Hematopoietic multipotent progenitor cell treated with erythropoietin and hydrocortisone succinate and interleukin-3 and kit ligand, for 17 days (in vitro differentiated cells): ENCODE measurements at places on chromosomes 6 and 20.
A peak's percentile ranks its signal among the peaks of the same experiment; 100 is the strongest.

GRCh38 chr6:83124553-83124952 lies 57.1 kb downstream of the DOP1A start:
- no peak for DNase-seq

DNA sequence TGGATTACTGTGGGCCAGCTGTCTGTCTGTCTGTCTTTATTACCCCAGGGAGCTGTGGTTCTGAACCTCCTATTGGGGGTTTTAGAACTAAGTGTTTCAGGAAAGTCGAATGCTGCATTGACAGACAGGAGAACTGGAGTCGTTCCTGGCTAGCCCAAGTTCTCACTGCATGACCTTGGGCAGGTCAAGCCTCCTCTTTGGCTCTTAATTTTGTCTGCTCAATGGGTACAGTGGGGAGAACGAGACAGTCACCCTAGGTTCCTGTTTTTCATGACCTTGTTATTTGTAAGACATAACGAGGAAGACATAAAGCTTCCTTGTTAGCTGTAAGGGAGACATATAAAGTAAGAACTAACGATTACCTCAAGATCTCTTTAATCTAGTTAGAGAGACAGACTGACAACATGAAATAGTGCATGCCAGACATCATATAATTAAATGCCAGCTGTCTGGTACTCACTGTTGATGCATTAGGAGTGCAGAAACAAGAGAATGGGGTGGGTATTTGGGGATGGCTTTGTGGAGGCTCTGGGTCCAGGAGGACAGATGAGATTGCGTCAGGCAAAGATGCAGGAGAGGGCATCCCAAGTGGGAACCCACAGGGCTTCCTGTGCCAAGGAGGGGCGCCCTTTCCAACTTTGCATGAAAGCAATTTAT lies 3.7 kb upstream of the CCDC167 start:
- no peak for DNase-seq

DNA sequence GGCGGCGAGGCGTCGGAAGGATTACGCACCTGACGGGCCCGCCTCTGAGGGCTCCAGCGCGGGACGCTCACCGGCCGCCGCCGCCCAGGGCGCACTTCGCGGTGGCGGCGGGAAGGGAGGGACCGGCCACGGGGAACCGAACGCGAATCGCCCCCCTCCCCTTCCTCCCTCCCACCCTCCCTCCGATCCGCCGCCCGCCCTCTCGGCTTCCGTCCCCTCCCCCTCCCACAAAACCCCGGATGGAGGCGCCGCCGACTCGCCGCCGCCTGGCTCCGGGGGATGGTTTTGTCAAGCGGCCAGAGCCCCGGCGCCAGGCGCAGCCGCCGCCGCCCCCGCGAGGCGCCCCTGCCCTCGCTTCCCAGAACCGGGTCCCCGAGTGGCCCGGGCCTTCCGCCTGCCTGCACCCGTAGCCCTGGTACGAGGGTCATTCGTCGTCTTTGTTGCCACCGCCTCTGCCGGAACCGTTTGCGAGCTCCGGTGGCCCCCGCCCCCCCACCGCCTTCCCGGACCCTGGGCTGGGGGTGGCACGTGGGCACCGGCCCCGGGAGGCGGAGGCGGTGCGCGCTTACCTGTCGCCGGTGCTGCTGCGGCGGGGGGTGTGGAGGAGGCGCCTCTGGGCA lies 398 bp downstream of the ZBTB2 start:
- no peak for DNase-seq

- DNase-seq, result no peak
These were observed 215.1 kb downstream of the PHACTR1 start for GRCh38 chr6:12931639-12932038.

DNA sequence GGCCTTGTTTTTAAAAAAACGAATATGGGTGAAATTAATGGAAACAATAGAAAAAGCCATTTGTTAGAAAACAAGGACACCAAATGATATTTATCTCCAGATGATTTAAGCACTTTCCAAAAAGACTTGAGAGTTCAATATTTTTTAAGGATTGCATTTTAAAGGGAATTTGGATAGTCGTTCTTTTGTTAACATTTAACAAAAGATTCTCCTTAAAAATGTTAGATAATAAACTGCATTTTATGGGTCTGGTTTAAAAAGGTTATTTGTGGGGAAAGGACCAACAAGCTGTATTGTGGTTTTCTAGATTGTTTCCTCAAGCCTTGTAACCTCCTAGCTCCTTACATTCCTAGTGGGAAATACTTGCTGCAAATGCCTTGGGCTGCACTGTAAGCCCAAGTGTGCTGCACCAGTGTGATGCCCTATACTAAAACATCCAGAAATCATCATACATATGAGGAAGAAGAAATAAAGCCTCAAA lies 1.5 kb upstream of the PHIP start:
- DNase-seq, result peak; percentile 34

DNA sequence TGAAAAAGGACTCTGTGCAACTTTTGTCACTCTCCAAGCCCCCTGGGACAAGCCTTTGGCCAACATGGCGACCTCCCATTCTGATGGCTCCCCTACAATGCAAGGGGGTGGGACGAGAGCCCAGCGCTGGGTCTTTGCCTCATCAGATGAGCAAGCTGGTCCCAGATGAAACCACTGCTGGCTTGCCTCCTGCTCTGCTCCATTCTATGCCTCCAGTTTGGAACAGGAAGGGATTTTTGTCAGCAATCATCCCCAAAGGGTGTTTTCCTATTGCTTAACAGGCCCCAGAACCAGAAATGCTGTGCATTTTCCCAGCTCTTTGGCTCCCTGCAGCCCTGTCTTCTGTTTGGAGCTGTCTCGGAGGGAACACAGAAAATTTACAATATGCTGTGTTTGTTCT lies 412.7 kb downstream of the MAFB start:
- DNase-seq, result no peak

- no peak for DNase-seq
These were observed 6.1 kb downstream of the MRS2 start for GRCh38 chr6:24408719-24409410.

- no peak for DNase-seq
These were observed 211.6 kb upstream of the ZNF217 start for GRCh38 chr20:53804920-53805894.

DNA sequence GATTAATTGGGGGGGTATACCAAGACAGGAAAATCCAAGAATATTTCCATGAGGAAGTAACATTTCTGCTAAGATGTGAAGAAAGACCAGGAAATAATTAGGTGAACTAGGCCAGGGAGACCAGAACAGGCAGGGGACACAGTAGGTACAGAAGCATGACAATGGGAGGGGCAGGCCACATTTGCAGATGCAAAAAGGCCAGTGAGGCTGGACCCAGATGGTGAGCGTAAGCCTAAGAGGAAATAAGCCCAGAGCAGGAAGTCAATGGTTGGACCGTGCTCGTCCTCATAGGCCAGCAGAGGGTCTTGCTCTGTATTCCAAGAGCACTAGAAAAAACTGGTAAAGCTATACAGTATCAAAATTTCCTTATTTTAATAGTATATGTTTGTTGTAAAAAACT lies 9.4 kb downstream of the CEP162 start:
- DNase-seq, result no peak

DNA sequence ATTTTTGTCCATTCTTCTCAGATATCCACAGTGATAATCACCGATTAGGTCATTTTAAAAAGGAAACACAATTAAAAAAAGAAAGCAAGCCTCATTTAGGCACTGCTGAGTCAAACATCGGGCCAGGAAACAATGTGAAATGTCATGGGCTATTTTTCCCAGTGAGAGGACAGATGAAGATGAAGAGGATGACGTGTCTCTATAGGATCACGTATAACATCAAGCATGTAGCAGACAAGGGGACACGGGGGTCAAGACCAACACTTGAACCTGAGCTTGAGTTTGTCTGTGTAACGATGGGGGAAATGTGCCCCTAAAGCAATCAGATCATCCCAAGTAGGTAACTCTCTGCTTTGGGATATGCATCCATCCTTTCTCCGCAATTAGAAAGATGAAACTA lies 553.2 kb downstream of the CD83 start:
- DNase-seq, result no peak

- no peak for DNase-seq
These were observed 25.6 kb upstream of the IER3 start for GRCh38 chr6:30769853-30770524.

- DNase-seq, result no peak
These were observed 560.8 kb upstream of the IMPG1 start for GRCh38 chr6:76633259-76633658.

DNA sequence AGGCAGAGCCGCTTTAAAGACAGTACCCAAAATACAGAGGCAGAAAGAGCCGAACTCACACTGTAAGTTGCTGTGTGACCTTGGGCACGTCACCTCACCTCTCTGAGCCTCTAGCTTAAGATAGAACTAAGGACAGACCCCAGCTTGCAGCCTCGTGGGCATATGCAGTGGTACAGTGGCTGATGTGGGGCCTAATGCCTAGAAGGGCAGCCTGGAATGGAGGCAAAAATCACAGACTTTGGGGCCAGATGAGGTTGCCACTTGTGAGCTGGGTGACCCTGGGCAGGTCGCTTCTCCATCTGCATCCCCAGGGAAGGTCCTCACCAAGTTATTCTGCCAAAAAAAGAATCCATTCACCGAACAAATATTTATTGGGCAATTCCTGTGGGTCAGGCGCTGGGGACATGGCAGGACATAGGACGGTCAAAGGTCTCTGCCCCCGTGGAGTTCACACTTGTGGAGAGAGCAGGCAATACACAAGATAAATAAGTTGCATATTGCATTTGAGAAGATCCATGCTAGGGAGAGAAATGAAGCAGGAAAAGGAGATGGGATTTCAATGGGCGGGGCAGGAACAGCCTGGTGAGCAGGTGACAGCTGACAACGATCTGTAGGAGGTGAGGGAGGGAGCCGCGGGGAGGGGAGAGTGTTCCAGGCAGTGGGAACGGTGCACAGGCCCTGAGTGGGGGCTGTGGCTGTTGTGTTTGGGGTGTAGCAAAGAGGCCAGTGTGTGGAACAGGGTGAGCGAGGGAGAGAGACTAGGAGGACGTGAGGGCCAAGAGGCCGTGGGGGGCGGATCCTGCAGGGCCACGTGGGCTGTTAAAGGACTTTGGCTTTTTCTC lies 115.2 kb downstream of the CEBPB start:
- DNase-seq, result no peak

DNA sequence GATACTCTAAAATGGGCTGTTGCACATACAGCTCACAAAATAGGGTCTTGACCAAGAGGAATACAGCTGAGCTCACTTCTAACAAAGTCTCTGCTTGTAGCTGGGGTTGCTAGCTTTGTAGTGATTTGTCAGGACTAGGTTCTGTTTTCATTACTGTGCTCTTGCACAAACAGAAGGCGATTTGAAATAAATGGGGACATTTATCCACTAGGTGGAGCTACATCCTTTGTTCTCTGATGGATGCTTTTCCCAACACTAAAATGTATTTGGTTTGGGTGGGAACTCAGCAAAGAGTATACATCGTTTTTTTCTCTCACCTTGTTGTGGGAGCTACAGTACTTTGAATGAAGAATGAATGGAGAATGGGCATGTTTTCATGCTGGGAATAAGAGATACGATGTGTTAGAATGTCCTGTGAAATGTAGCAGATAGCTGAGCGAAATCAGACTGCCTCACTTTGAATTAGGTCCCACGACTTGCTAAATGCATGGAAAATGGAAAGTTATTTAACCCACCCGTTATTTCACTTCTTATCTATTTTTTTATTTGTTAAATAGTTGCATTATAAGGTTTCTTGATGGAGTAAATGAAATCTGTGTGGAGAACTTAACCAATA lies 494.7 kb upstream of the MAP3K7 start:
- peak; percentile 5 for DNase-seq

GRCh38 chr6:165045631-165046030 lies 263.8 kb downstream of the C6orf118 start:
- no peak for DNase-seq

DNA sequence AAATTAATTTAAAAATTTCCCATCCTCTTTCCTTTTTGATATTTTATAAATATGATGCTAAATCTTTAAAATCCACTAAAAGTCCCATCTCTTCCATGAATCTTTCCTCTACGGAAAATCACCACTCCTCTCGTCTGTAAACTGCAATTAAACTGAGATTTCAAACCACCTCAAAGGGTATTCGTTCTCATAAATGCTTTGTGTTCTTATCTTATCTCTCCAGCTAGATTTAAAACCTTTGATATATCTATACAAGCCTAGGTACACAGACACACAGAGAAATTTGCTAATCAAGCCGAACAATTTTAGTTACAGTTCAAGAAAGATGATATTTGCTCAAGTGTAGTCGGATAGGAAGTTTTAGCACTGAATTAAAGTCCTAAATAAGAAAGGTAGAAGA lies 214.6 kb upstream of the PRDM1 start:
- DNase-seq, result no peak

DNA sequence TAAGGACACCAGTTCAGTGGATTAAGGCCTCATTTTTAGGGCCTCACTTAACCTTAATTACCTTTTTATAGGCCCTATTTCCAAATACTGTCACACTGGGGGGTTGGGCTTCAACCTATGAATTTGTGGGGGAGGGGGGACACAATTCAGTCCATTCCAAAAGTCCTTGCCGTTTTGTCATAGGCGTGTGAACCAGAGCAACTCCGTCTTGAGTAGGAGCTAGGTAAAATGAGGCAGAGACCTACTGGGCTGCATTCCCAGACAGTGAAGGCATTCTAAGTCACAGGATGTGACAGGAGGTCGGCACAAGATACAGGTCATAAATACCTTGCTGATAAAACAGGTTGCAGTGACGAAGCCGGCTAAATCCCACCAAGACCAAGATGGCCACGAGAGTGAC lies 113.5 kb upstream of the SNX9 start:
- DNase-seq, result no peak

DNA sequence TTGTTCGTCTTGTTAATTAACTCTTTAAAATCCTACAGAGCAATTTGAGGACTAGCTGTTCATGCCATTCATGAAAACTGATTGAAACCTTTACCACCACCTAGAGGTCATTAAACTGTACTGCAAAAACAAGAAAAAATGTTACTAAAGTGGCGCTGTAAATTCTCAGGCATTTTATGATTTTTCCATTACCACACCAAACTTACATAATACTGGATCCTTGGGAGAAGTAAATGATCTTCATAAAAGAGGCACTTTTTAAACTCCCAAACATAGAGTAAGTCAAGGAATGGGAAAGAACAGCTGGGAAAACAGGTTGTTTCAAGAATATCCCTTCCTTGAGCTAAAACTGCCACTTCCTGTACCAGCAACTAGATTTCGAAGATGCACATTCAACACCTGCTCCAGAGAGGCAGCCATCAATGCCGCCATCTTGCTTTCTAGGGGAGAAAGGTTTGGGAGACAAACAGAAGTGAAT lies 54.3 kb downstream of the MYLIP start:
- DNase-seq, result peak; percentile 70

GRCh38 chr6:41546866-41547798 lies 951 bp downstream of the FOXP4 start:
- no peak for DNase-seq

- no peak for DNase-seq
These were observed 59.5 kb upstream of the ARMH2 start for GRCh38 chr6:24858177-24858653.

- no peak for DNase-seq
These were observed 194.6 kb downstream of the ZDHHC14 start for GRCh38 chr6:157575436-157576145.

DNA sequence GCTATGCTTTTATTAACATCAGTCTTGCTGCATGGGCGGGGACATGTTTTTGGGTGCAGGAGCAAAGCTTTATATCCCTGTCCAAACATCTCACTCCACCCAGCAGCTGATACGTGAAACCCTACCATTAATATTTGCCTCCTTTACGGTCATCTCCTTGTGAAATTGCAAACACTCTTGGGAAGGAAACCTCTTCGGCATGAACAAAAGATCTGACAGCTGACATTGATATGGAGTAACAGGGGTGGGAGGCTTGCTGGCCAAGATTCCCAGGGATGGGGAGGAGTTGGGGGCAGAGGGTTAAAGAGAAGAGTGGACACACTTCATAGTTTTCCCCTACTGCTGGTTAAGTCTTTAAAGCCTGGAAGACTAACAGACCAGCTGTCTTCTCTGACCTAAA lies 22.2 kb upstream of the VEGFA start:
- DNase-seq, result no peak
